ENCODE measurements at places on chromosomes 2 and 18.

DNA sequence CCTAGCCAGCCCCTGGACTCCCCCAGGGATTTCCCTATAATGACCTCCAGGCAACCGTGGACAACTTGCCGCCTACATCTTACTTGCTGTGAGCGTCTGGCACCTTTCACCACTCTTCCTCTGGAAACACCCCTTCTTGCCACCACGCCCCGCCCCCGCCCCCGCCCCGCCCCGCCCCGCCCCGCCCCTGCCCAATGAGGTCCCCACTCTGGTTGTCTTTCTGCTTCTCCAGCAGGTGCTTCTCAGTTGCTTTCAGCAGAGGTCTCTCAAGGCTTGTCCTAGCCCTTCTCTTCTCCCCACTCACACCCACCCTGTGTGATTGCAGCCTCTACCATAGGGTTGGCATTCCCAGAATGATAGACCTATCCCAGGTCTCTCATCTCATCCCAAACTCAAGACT is 214.5 kb downstream of the EN1 start:
- H3K27me3 ChIP-seq, result no peaks in the 10 kb centered on the region
- H3K4me1 ChIP-seq, result no peaks in the 10 kb centered on the region
- no peak for DNase-seq
- H3K36me3 ChIP-seq, result no peaks in the 10 kb centered on the region
- H3K27ac ChIP-seq, result no peak overlapping the region
- H3K4me3 ChIP-seq, result no peak overlapping the region

GRCh38 chr2:195651046-195651445 is 6.0 kb upstream of the SLC39A10 start:
- no peak overlapping the region for H3K4me3 ChIP-seq
- H3K27me3 ChIP-seq, result no peaks in the 10 kb centered on the region
- H3K36me3 ChIP-seq, result no peaks in the 10 kb centered on the region
- no peak for DNase-seq
- no peak overlapping the region for H3K27ac ChIP-seq

- no peak overlapping the region for H3K4me3 ChIP-seq
- H3K36me3 ChIP-seq, result no peaks in the 10 kb centered on the region
- no peaks in the 10 kb centered on the region for H3K4me1 ChIP-seq
- peaks cover 29% of the 10 kb centered on the region for H3K27me3 ChIP-seq
These were observed 291.0 kb downstream of the CELF4 start for GRCh38 chr18:37274309-37275236.

DNA sequence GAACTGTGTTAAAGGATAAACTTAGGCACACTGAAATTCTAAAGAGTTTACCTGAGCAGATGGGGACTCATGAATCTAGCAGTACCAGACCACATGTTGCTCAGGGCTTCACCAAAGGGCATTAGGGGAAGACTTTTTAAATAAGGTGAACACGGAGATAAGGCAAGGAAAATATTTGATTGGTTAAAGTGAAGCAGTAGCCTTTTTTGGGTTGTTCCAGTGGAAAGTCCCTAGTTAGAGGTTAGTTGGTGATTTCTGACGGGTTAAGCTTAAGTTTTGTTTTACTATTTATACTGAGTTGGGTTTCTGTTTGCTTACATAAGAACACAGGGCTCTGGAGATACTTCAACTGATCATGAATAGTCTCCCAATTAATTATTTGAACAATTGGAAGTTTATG is 722.5 kb downstream of the SOCS6 start:
- H3K36me3 ChIP-seq, result no peaks in the 10 kb centered on the region
- H3K27me3 ChIP-seq, result no peaks in the 10 kb centered on the region
- no peaks in the 10 kb centered on the region for H3K4me1 ChIP-seq
- H3K27ac ChIP-seq, result no peak overlapping the region
- no peak overlapping the region for H3K4me3 ChIP-seq
- no peak for DNase-seq

GRCh38 chr18:23186781-23187180 is 51.5 kb downstream of the CABLES1 start:
- no peak overlapping the region for H3K27ac ChIP-seq
- DNase-seq, result no peak
- H3K4me3 ChIP-seq, result no peak overlapping the region

GRCh38 chr2:106160786-106161261 is 33.3 kb downstream of the UXS1 start:
- H3K36me3 ChIP-seq, result peaks cover 7% of the 10 kb centered on the region
- peak overlapping the region; percentile 87 for H3K27ac ChIP-seq
- no peaks in the 10 kb centered on the region for H3K27me3 ChIP-seq
- peaks cover 66% of the 10 kb centered on the region for H3K4me1 ChIP-seq
- peak; percentile 40 for DNase-seq

- no peaks in the 10 kb centered on the region for H3K4me1 ChIP-seq
- H3K4me3 ChIP-seq, result no peak overlapping the region
- H3K27ac ChIP-seq, result no peak overlapping the region
- H3K36me3 ChIP-seq, result peaks cover 76% of the 10 kb centered on the region
These were observed 12.0 kb downstream of the MRPL35 start for GRCh38 chr2:86211033-86211795.

DNA sequence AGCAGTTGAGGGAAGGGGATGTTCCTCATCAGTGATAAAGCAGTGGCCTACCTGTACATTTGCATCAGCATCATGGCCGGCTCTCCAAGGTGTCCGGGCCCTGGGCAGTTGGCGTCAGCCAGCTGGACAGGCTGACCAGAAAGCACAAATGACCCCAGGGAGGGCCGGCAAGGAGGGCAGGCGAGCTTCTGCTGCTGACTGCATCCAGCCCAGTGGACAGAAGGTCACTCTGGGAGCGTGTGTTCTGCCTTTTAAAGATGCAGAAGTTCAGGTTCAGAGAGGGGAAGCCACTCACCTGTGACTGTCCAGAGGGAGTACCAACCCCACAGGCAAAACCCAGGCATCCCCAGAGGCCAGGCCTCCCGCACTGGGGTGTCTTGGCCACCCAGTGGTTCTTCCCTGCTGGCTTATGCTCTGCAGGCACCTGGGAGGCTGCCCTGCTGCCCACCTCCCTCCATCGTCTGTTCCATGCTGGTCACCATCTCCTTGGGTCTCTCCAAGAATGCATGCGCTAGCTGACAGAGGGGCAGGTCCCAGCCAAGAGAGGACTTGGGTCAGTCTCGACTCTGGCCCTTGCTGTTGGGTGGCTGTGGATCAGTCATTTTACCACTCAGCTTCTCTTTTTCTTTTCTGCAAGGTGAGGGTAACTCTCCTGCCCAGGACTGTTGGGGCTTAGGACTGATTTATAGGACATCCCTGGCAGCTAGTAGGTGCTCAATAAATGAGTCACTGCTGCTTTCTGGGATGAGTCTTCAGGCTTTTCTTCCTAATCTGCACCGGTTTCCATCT is 89.9 kb downstream of the INHBB start:
- H3K27me3 ChIP-seq, result peaks cover 4% of the 10 kb centered on the region
- H3K36me3 ChIP-seq, result no peaks in the 10 kb centered on the region
- no peak overlapping the region for H3K27ac ChIP-seq
- H3K4me3 ChIP-seq, result no peak overlapping the region

DNA sequence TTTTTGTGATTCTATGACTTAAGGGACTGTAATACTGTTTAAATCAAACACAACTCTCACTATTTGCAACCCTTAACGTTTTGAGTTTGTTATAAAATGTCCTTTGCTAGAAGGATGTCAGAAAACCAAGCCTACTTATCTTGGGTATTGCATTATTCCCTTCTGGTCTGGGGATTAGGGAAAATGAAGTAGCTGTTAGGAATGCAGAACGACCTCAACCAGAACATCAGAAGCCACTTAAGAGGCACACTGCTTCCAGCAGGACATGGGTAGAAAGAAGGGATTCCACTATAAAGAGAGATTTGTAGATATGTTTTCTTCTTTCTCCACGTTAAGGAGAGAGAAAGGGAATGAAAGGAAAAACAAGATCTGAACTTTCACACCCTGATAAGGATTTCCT is 101.2 kb downstream of the SETBP1 start:
- H3K27ac ChIP-seq, result no peak overlapping the region
- no peak for DNase-seq
- no peaks in the 10 kb centered on the region for H3K36me3 ChIP-seq
- no peaks in the 10 kb centered on the region for H3K4me1 ChIP-seq
- H3K4me3 ChIP-seq, result no peak overlapping the region

DNA sequence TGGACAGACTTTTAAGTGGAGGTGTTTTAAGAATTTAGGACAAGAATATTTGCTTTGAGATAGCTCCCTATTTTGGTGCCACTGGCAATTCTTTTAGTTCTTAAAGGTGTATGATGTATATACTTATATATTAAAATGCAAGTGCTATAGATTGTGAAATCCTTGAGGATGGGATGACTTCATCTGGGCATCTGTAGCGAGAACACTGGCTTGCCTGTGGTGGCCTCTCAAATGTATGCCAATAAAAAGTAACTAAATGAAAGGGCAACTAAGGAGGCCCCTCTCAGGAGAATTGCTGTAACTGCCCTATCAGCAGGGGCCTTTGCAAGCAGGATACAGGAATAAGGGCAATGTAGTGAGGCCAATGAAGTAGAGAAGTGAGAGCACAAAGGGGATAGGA is 2.6 kb upstream of the THUMPD2 start:
- no peaks in the 10 kb centered on the region for H3K36me3 ChIP-seq
- H3K4me3 ChIP-seq, result no peak overlapping the region
- no peaks in the 10 kb centered on the region for H3K27me3 ChIP-seq
- DNase-seq, result no peak

- no peaks in the 10 kb centered on the region for H3K36me3 ChIP-seq
- H3K4me3 ChIP-seq, result no peak overlapping the region
- no peak overlapping the region for H3K27ac ChIP-seq
- no peaks in the 10 kb centered on the region for H3K27me3 ChIP-seq
- no peak for DNase-seq
- H3K4me1 ChIP-seq, result peaks cover 24% of the 10 kb centered on the region
These were observed 114.8 kb downstream of the ZNF516 start for GRCh38 chr18:76380127-76380729.
